Lower lobe of right lung (tissue), 2 donors: ENCODE measurements at places on chromosomes 6 and 20. TPM values are rescaled to one million over a fixed set of nuclear protein-coding genes. Genes with fewer than 3 reads are reported as not detected.

Gene TEAD3
- 17.0 TPM for total RNA-seq

Gene SOD2
- total RNA-seq, result 352 TPM

Gene PARD6B
- 32.5 TPM for total RNA-seq

GRCh38 chr6:112330071-112330878 is 16.9 kb upstream of the RFPL4B start:
- no peaks in the 10 kb centered on the region for H3K27me3 ChIP-seq
- H3K36me3 ChIP-seq, result no peaks in the 10 kb centered on the region
- H3K4me3 ChIP-seq, result no peak overlapping the region
- no peak for DNase-seq

DNA sequence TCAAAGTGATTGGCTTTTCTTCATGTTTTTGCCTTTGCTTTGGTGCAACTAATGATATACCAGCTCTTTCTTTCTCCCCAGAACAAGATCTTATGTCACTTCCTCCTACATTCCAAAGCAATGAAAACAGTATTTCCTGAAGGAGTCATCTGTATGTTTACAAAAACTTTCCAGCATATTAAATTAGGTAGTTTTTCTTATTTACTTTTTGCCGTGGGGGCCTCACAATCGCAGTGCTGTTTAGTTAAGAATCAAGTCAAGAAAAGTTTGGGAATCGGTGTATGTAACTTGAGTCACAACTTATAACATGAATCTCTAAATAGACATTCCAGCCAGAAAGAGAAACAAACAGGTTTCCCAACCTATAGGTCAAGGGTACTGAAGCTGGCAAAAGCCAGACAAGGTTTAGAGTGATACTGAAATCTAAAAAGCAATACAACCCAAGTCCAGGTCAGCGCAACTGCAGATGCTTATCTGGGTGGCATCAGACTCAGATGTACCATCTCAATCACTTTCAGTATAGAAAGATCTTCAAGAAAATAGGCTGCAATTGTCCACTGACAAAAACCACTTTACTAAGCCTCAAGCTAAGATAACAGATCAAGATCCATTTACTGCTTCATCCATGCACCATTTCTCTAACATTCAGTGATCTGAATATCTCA is 63.6 kb downstream of the IPCEF1 start:
- DNase-seq, result no peak
- H3K4me3 ChIP-seq, result no peak overlapping the region
- no peaks in the 10 kb centered on the region for H3K27me3 ChIP-seq
- H3K36me3 ChIP-seq, result no peaks in the 10 kb centered on the region
- H3K4me1 ChIP-seq, result peaks cover 13% of the 10 kb centered on the region

DNA sequence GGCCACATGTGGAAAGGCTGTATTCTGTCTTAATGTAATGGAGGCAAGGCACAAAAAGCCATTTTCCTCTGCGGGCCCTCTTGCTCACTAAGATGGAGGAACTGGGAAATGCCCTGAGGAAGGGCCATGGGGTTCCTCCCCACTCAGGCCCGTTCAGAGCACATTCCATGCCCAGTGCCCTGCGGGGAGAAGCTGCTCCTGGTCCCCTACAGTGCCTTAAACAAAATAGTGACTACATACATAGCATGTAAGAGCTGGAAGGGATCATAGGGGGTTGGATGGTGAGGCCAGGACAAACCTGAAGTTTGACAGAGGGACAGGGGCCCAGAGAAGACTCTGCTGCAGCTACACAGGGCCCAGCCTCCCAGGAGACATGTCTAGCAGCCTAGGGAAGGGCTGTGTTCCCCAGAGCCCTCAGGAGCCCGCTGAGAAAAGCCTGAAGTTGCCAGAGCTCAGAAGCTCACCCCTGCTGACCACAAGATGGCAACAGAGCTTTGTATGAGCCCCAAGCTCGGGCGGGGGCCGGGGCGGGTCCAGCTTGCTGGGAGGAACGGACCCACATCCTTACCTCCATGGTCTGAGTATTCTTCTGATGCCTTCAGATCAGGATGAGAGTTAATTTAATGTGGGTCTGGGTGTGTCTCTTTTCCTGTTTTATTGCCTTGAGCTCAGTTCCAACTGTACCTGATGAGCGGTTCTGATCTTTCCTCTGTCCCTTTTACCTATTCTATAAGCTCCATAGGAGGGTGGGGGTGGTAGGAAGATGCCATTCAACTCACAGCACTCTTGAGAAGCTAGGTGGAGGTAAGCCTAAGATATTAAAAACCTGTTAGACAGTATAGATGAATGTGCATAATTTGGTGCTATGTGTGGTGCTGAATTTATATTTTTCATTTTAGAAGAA is 242.9 kb downstream of the CDC5L start:
- H3K4me3 ChIP-seq, result no peak overlapping the region
- H3K27ac ChIP-seq, result no peak overlapping the region
- H3K4me1 ChIP-seq, result no peaks in the 10 kb centered on the region
- no peaks in the 10 kb centered on the region for H3K36me3 ChIP-seq
- DNase-seq, result peak; percentile 56

GRCh38 chr6:11645016-11645415 is 107.5 kb downstream of the TMEM170B start:
- no peaks in the 10 kb centered on the region for H3K36me3 ChIP-seq
- no peak overlapping the region for H3K27ac ChIP-seq
- H3K4me3 ChIP-seq, result no peak overlapping the region
- DNase-seq, result no peak
- H3K4me1 ChIP-seq, result no peaks in the 10 kb centered on the region
- H3K27me3 ChIP-seq, result no peaks in the 10 kb centered on the region

DNA sequence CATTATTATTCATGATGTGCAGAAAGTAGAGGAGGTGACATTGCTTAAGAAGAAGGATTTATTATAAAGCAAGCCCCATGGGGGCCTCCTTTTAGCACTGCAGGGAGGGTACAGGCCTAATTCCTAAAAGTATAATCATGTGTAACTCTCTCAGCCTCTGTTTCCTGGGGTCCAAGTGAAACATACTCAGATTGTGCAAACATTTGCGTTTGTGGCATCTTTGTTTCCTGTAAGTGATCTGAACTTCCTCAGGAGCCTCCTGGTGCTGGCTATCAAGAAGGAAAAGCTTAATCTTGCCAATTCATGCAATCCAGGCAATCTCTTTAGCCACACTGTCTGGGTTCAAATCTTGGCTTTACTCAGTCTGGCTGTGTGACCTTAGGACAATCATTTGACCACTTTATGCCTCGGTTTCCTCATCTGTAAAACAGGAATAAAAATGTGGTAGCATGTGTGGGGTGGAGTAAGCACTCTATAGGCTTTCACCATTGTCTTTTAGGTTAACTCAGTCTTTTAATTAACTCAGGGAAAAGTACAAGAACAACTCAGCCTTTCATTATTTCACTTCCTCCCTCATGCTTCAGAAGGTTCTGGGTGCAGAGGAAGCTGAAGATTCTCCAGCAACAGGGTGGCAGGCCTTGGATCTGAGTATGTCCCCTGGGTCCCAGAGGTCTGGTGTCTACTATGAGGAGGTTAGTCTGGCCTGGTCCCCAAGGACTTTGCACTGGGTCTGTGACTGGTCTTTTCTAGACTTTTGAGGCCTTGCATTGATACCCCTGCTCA is 831 bp upstream of the SIRPB2 start:
- H3K4me3 ChIP-seq, result no peak overlapping the region
- H3K27ac ChIP-seq, result peak overlapping the region; percentile 81
- no peaks in the 10 kb centered on the region for H3K36me3 ChIP-seq
- H3K4me1 ChIP-seq, result peaks cover 9% of the 10 kb centered on the region
- no peaks in the 10 kb centered on the region for H3K27me3 ChIP-seq
- DNase-seq, result no peak

DNA sequence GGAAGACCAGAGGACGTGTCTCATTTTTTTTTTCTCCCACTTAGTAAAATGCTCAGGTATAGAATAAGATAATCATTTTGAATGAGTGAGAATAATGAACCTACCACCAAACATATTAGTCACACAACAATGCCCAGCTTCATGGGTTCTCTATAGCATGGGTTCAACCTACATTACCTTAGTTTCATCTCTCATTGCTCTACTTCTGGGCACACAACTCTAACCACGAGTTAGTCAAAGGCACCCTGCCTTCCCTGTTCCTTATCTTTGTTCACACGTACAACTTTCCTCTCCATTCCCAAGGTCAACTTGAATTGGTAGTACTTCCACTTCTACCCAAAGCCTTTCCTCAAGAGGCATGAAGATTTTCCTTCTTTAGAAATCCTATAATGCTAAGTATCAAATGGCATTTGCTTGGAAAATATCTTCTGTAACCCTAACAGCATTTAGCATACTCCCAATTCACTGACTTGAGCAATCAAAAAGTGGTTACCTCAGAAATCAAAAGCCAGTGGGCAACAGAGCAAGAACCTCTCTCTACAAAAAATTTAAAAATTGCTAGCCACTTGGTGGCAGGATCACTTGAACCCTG is 20.9 kb downstream of the DEK start:
- peaks cover 77% of the 10 kb centered on the region for H3K36me3 ChIP-seq
- no peak for DNase-seq
- no peak overlapping the region for H3K4me3 ChIP-seq
- H3K4me1 ChIP-seq, result no peaks in the 10 kb centered on the region

GRCh38 chr6:38270367-38270766 is 369.4 kb downstream of the BTBD9 start:
- H3K4me1 ChIP-seq, result peaks cover 6% of the 10 kb centered on the region
- H3K27me3 ChIP-seq, result no peaks in the 10 kb centered on the region
- no peaks in the 10 kb centered on the region for H3K36me3 ChIP-seq
- H3K27ac ChIP-seq, result no peak overlapping the region

- H3K27ac ChIP-seq, result peak overlapping the region; percentile 83
- H3K4me3 ChIP-seq, result peak overlapping the region; percentile 48
- H3K27me3 ChIP-seq, result no peaks in the 10 kb centered on the region
- peaks cover 16% of the 10 kb centered on the region for H3K36me3 ChIP-seq
These were observed 127.9 kb upstream of the NAA20 start for GRCh38 chr20:19889011-19889953.

DNA sequence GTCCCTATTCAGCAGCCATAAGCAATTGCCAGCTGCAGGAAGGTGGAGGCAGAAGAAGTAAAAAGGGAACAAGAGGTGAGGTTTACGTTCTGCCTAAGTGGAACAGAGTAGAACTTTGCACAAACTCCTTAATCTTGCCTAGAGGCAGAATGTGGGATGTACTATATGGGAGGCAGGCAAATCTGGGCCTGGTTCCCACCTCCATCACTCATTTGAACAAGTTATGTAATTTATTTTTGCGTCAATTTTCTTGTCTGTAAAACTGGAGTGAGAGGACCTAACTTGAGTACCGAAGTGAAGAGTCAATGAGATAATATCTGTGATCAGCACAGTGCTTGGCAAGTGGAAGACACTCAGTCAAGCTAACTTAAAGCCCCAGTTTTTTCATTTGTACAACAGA is 2.0 kb upstream of the TPBG start:
- H3K4me1 ChIP-seq, result peaks cover 18% of the 10 kb centered on the region
- H3K4me3 ChIP-seq, result no peak overlapping the region
- DNase-seq, result no peak
- H3K27me3 ChIP-seq, result peaks cover 36% of the 10 kb centered on the region
- no peak overlapping the region for H3K27ac ChIP-seq

- no peak overlapping the region for H3K4me3 ChIP-seq
- DNase-seq, result no peak
- no peaks in the 10 kb centered on the region for H3K4me1 ChIP-seq
- H3K36me3 ChIP-seq, result no peaks in the 10 kb centered on the region
- no peaks in the 10 kb centered on the region for H3K27me3 ChIP-seq
- no peak overlapping the region for H3K27ac ChIP-seq
These were observed 246.6 kb downstream of the PHF3 start for GRCh38 chr6:63882208-63882607.

GRCh38 chr6:131781687-131782086 is 26.1 kb upstream of the ENPP1 start:
- H3K27ac ChIP-seq, result no peak overlapping the region
- no peak overlapping the region for H3K4me3 ChIP-seq
- no peak for DNase-seq
- H3K36me3 ChIP-seq, result no peaks in the 10 kb centered on the region

DNA sequence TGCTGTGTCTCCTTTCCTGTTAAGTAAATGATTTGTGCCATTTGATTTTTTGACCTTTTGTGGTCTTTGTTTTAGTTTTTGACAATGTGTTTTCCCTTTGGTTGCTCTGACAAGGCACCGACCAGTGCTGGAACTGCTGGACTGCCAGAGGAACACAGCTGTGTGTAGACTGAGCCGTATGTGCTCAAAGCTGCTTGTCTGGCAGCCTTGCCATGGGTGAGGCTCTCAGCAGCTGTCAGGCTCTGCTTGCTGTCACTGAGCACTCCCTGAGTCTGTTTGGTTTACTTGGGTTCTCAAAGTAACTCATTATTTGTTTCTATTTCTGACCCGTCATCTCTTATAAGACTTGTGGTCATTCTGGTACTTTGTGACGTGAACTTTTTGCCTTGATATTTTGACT is 15.1 kb upstream of the SNRPB start:
- H3K27me3 ChIP-seq, result no peaks in the 10 kb centered on the region
- H3K27ac ChIP-seq, result no peak overlapping the region
- H3K4me3 ChIP-seq, result no peak overlapping the region
- no peak for DNase-seq

DNA sequence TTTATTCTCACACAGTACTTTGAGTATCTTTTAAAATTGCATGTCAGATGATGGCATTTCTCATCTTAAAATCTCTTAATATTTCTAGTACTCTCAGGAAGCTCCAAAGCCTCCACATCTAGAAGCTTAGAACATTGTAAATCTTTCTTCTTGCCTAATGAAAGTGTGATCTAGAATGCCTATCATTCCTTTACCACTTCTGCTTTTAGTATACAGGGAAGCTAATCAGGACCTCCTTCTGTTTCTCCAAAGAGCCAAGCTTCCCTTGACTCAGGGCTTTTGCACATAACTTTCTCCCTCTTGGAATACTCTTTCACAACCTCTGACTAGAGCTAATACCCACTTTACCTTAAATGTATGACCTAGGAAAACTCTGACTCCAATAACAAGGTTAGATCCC is 7.5 kb upstream of the ELOVL4 start:
- no peak overlapping the region for H3K4me3 ChIP-seq
- H3K4me1 ChIP-seq, result no peaks in the 10 kb centered on the region
- DNase-seq, result no peak
- H3K27me3 ChIP-seq, result peaks cover 3% of the 10 kb centered on the region
- H3K27ac ChIP-seq, result no peak overlapping the region

DNA sequence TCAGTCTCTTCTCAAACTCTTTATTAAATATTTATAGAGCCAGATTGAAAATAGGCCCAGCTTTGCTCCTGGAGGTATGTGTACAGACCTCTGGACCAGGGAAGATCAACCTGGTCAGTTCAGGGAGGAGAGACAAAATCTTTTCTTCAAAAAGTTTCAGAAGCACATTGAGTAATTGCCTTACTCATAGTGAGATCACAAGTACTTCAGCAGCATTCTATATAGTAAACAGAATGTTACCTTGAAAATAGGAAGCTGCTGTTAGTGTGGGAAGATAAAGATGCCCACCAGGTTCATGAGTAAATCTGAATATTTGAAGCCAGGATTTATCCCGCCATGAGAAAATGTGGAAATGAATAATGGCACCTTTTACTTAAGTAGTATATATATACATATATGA is 665.9 kb upstream of the CITED2 start:
- no peak overlapping the region for H3K4me3 ChIP-seq
- DNase-seq, result no peak
- no peak overlapping the region for H3K27ac ChIP-seq
- no peaks in the 10 kb centered on the region for H3K4me1 ChIP-seq
